ENCODE measurements at places on chromosomes 5 and 9.

- no peak for DNase-seq
Observed at GRCh38 chr9:10534850-10535249, 78.0 kb downstream of the PTPRD start.

DNA sequence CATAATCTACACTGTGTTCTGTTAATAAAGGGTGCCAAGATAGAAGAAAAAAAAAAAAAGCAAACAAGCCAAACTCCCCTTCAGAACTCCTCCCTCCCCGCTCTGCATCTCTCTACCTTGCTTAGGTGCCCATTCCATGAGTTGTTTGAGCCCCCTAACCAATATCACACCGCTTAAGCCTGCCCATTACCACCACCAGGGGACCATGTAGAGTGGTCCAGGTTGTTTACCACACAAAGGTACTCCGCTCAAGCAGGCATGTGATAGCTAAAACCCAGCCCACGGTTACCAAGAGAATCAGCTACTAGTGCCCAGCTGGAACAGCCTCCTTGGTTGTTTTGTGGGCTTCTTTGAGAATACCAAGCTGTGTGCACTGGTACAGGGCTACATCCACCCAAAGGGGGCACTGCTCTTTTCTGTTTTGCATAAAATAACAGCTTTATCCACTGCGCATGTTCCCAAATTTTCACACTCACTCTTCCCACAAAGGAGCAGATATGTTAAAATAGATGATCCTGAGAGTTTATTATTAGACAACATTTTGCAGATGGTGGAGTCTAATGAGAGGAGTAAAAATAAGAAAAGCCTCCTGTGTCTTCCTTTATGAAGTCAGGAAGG is 304.1 kb downstream of the DEPDC1B start:
- DNase-seq = no peak

DNA sequence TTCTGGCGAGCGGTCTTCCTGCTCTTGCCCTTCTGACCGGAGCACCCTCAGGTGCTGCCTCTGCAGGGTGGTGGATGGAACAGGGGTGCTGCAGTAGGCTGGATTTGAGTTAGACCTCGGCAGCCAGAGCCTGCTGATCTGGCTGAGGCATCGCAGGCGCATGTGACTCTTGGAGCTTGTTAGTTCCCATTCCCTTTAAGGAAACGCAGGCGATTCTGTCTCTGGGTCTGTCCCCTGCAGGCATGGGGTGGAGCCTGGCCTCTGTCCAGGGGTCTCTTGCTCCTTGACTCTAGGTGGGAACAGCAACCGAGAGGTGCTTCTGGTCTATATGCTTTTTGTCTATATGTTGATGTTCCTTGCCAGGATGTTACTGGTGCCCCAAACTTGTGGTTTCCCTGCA is 3.1 kb downstream of the WNK2 start:
- DNase-seq = no peak

GRCh38 chr5:178419196-178419595 is 171.0 kb downstream of the COL23A1 start:
- no peak for DNase-seq

- DNase-seq = no peak
Observed at GRCh38 chr5:138699482-138699881, 53.7 kb upstream of the CTNNA1 start.

GRCh38 chr5:55338810-55339243 is 31.0 kb downstream of the MTREX start:
- DNase-seq = no peak

- no peak for DNase-seq
Observed at GRCh38 chr5:156331181-156331580, 4.2 kb downstream of the SGCD start.

DNA sequence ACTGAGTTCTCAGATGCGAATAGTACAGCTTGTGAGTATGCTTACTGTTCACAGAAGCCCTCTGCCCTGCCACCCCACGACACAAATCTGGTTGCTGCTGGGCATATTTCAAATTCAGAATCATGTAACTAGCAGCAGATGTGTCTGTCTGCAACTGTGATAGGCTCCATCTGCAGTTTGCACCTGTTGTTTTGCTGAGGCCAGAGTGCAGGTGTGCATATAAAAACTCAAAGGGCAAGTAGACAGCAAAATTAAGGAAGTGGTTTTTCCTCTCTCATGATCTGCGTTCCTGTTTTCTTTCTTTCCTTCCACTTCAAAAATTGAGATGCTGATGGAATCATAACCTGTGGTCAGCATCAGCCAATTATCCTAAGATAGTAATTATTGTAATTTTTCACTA is 1000.5 kb downstream of the PTPRD start:
- no peak for DNase-seq

DNA sequence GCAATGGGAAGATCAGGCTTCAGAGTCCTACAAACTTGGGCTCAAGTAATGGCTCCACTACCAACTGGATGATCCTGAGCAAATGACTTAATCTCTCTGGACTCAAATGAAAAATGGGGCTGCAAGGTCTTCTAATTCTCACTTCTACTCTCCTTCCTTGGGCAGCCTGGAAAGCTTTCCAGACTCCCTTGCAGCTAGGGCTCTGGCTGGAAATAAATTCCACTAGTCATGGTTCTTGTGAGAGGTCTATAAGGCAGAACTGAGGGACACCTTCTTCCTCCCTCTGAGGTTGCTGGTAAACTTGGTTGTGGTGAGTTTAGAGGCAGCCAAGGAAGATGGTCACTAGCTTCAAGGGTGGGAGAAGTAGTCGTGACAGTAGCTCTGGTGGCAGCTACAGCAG is 18.6 kb downstream of the DCANP1 start:
- DNase-seq = no peak

- no peak for DNase-seq
Observed at GRCh38 chr5:115180165-115180709, 10.5 kb upstream of the TRIM36 start.

GRCh38 chr5:43422143-43422542 is 10.0 kb upstream of the CCL28 start:
- DNase-seq = no peak

GRCh38 chr5:134519989-134520388 is 5.5 kb upstream of the JADE2 start:
- DNase-seq = no peak

DNA sequence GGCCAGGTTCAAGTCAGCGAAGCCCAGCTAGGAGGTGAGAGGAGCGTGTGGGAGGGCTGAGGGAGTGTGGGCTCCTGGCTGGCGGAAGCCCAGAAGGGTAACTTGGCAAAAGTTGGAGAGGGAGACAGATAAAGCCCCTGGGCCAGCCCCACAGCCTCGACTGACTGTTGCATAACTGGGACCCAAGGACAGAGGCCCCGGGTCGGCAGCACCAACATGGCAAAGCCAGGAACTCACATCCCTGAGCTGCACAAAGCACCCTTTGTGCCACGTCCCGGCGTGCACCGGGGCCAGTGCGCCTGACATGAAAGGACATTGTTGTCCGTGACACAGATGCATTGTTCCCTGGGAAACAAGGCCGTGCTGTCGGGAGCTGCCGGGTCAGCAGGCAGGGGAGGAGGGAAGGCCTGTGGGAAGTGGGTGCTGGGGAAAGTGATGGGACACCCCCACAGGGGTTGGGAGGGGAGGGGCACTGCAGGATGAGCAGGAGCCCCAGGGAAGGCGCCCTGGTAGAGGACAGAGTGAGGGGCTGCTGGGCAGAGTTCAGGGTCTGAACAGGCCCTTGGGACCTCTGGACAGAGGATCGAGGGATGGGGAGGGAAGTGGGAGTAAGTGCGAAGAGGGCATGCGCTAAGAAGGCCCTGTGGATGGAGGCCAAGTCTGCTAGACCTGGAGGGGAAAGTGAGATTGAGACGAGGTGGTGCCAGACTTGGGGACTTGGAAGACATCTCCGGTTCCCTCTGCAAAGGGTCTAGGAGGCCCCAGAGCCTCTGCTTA is 13.0 kb upstream of the DPM2 start:
- DNase-seq = peak; percentile 98

DNA sequence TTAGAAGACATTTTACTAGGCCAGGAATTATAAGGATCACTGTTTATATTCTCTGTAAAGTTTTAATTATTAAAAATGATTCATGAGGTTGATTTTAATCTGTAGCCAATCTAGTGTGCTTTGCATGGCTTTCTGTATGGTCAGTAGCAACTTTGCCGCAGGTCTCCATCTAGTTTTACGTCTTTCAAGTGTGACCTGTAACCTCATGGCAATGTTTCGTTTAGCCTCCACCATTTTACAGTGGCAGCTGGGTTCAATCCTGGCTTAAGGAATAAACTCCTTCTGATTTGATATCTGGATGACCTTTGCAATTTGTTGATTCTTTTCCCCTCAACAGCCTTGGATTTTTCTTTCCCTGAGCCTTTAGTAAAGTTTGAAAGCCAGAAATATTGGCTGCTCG is 434.5 kb upstream of the CDH9 start:
- no peak for DNase-seq

DNA sequence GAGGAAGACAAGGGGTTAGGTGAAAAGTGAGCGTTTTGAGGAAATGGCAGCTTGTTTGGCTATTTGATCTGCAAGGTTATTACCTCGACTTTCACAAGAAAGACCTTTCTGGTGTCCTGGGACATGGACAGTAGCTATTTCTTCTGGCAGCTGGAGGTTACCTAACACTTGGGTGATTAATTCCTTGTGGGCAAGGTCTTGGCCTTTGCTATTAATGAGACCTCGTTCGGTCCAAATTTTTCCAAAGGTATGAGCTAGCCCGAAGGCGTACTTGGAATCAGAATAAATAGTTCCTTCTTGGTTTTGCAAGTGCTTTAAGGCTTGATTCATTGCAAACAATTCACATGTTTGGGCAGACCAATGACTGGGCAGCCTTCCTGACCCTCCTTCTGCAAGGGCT is 4.9 kb downstream of the GTF3C5 start:
- no peak for DNase-seq

- DNase-seq = no peak
Observed at GRCh38 chr9:117434566-117434965, 19.7 kb upstream of the ASTN2 start.

GRCh38 chr5:146772881-146773466 is 105.6 kb downstream of the PPP2R2B start:
- no peak for DNase-seq

- peak; percentile 40 for DNase-seq
Observed at GRCh38 chr5:9513827-9514226, 32.0 kb downstream of the SEMA5A start.

GRCh38 chr5:126139773-126140172 is 283.4 kb upstream of the GRAMD2B start:
- DNase-seq = no peak

GRCh38 chr5:132765311-132766019 is 11.6 kb downstream of the SEPTIN8 start:
- DNase-seq = no peak

- DNase-seq = no peak
Observed at GRCh38 chr9:3733039-3733408, 207.2 kb upstream of the RFX3 start.

GRCh38 chr9:87516222-87516925 is 18.7 kb downstream of the DAPK1 start:
- peak; percentile 22 for DNase-seq

DNA sequence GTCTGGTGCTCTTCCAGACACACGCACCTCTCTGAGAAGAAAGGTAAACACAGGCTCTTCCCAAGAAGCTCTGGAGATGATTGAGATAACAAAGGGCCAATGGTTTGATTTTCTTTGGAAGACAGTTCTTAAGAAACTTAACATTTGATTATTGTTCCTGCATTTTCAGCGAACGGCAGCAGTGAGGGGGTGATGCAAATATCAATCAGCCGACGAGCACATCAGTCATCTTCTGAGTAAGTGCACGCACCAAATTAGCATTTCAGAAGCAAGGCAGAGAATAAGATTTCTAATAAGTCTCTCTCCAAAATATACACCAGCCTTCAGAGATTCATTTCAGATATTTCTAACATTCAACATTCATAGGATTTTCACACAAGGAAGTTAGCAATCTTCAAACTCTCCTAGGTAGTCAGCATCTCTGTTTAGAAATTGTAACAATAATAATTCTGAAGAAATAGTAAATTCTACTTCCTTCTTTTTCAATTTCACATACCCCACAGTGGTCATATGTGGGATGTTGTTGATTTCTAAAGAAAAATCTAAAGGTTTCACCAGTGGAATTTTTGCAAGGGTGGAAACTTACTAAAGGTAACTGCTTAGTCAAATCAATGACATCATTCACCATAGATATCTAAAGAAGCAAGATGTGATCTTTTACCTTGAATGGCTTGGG is 250.3 kb downstream of the SEC61B start:
- no peak for DNase-seq

DNA sequence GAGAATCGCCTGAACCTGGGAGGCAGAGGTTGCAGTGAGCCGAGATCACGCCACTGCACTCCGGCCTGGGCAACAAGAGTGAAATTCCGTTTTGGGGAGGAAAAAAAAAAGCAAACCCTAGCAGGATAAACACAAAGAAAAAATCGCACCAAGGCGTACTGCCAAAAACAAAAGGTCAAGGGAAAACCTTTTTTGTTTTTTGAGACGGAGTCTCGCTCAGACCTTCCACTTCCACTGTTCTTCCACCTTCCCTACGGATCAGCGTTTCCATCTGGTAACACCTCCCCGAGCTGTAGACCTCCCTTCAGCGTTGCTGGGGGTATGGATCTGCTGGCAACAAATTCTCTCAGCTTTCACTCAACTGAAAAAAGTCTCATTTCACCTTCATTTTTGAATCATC is 20.1 kb upstream of the FCN2 start:
- DNase-seq = no peak

DNA sequence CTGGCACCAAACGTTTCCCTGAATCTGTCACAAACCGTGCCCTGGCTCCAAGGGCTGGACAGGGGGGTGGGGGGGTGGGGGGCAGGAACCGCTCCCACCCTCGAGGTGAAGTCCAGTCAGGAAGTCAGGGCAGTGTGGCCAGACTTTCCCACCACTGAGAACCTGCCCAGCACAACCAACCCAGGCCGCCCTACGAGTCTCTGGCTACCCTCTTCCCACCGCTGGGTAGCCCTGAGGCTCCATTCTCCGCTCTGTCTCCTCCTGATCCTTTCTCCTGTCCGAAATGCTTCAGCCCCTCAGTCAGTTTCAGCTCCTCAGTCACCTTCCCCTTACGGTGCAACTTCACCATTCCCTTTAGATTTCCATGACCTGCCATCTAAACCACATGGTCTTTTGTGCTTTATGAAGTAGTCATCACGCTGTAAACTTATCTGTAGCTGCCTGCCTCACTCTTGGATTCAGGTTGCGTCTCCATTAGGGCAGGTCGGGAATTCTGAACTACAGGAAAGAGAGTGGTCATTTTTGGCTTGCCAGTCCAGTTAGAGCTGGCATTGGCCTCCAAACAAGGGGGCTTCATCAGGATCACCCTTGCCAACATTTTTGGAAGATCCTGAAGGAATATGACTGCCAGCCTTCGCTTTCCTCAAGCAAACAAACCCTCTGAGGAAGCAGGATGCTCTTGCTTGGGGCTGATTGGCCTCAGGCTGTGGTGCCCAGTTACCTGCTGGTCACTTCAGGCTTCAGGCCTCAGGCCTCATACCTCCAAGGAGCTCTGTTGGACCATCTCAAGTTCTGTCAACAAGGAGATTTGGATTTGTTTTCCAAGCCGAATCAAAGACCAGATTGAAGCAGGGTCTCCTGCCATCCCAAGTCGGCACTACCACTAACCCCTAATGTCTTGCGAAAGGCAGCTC is 794 bp upstream of the DCAF12 start:
- peak; percentile 10 for DNase-seq

GRCh38 chr5:97375959-97376358 is 192.9 kb upstream of the RIOK2 start:
- no peak for DNase-seq

GRCh38 chr5:124878583-124879342 is 132.3 kb upstream of the ZNF608 start:
- DNase-seq = no peak

All from pons (tissue), 1 donor.